ENCODE measurements at places on chromosomes 13 and 19.

DNA sequence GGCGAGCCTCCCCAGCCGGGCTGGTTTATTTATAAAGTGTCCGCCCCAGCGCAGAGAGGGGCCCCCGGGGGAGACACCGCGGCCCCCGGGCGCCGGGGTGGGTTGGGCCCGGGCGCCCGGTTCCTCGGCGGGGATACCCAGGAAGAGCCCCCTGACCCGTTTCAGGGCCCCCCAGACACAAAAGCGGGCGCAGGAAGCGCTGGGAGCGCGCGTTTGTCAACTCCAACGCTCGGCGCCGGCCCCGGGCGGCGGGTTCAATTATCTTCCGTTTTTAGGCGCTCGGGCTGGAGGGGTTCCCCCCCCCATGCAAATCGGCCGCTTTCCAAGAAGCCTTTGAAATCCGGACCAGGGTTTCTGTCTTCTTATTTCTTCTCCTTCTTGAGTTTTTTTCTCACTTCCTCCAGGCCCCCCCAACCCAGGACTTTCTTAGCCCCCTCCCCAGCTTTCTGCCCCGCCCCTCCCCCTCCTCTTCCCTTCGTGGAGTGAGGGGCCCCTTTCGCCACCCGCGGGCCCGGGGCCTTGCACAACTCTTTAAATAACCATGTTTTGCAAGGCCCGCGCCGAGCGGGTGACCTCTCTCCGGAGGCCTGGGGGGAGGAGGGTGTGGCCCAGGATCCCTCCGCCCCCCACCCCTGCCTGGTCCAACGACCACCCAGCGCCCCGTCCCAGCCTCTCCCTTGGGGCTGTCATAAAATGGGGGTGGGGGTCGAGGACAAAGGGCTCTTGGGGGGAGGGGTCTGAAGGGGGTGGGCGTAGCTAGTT, 935 bp downstream of the ARID3A start:
- DNase-seq, result no peak

DNA sequence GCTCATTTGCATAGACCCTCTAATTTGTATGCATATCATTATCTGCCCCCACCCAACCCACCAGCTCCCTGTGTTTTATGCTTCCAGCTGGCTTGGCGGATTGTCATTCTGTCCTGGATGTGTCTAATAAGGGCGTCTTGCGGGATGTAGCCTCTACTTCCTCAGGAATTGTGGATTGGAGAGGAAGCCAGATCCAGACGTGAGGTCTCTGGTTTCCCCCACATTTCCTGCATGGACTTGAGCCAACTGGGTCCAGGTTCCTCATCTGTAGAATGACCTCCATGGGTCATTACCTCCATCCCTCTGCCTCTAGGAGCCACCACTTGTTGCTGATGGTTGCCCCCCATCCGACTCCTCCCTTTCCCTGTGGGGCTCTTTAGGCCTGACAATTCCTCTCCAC, 7.3 kb downstream of the TNFSF14 start:
- DNase-seq, result no peak

- no peak for DNase-seq
These were observed 6.6 kb downstream of the ZNF599 start for GRCh38 chr19:34766386-34766785.

GRCh38 chr13:78596399-78596735, 7.0 kb downstream of the POU4F1 start:
- DNase-seq, result no peak

DNA sequence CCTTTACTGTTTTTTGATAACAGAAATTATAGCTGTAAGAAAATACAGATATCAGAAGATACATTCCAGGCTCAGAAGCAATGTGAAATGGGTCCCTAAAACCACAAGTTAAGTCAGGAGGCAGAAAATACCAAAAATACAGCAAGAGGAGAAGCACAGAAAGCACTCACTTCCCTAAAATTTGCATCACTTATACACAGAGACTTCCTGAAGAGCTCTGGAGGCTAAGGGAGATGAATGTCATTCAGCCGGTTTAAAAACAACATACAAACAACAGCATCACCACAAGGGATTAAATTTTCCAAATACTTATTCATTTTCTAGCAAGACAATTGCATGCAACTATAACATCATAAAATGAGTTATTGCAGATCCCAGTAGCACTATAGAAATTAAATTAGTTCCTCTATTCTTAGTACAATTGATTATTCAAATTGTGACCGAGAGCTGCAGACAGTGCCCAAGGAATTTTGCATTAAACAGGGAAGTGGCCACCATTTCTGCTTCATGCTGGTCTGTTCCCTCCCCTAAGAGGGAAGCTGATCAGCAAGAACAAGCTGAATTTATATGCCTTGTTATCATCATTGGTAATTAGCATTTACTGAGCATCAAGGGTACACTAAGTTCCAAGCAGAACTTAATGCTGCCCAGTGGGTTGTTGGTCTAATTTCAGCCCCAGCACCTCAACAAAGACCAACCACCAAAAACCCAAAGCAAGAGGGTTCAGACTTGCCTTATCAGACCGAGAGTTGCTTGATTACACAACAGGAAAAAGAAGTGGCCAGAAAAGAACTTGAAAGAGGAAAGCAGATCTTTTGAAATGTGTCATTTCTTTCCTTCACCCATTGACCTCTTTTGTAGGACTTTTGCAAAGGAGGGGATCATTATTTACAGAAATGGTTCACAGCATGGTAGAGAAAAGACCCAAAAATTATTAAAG, 140.7 kb downstream of the KCTD12 start:
- DNase-seq, result no peak
